ENCODE measurements at places on chromosomes 3 and 15.

- DNase-seq = no peak
These were observed 5.5 kb upstream of the EHD4 start for GRCh38 chr15:41977757-41978383.

DNA sequence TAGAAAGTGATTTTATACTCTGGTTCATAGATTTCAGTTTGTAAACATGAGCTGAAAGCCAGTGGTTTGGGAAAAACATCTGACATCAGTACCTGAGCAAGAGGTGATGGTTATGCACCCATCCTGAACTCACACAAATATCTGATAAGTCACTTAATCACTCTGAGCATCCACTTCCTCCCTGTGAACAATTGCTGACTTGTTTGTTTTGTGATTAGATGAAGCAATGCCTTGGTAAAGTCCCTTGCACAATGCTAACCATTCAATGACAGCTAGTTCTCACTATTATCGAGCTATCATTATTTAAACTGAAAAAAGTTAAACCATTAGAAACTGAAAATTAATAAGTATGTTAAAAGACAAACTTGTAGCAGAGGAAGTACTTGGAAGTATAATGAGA lies 303.0 kb downstream of the PLOD2 start:
- no peak for DNase-seq

DNA sequence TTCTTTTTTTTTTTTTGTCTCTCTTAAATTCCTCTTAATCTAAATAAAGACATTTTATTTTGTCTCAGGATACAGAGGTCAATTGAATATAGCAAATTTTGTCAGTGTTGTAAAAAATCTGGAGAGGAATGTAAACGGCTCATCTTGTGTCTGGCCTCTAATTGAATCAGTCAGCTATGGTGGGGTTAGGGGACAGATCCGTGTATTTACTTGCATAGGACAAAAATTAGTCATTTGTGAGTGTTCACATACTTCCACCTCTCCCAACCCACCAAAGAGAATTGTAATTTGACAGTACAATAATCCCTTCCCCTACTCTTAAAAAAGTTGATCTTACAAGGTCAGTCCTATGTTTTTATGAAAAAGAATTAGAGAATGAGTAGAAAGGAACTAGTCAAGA lies 18.3 kb downstream of the PPARG start:
- DNase-seq = no peak

DNA sequence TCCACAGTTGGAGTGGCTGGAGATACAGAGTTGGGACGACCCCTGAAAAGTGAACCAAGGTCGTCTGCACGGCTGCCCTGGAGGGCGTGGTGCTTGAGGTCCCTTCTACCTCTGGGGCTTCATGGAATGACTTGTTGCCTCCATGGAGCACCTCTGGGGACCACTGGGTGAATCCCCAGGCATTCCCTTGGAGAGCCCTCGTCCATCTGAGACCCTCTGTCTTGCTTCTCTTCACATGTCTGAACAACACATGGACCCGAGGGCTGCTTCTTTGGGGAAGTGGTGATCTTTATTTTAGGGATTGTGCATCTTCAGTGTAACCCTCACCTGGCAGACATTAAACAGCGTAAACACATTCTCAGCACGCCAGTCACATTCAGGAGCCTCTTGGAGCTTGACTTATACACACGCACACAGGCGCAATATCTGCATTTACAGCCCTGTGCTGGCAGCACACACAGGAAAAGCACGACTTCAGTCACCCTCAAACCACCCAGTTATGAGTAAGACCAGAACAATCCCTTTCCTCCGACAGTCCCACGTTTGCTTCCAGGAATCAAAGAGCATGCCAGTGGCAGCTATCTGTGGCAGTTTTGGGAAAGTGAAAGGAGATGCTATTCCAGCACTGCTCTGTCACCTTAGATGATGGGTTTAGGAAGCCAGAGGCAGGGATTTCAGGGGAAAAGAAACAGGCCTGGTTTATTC lies 12.6 kb downstream of the FAM107A start:
- DNase-seq = no peak
